ENCODE measurements at places on chromosomes 6 and 20. TPM values are rescaled to one million over a fixed set of nuclear protein-coding genes. Genes with fewer than 3 reads are reported as not detected.

TBX18 gene
- 0.86 TPM for polyA plus RNA-seq

NRSN1 gene
- polyA plus RNA-seq = not detected

DUSP15 gene
- not detected for polyA plus RNA-seq

CGA gene
- polyA plus RNA-seq = 0.17 TPM

GRCh38 chr6:117264692-117265409 lies 507 bp upstream of the VGLL2 start:
- no peak for DNase-seq

- DNase-seq = no peak
Observed at GRCh38 chr6:130787726-130788500, 39.3 kb upstream of the SMLR1 start.

DNA sequence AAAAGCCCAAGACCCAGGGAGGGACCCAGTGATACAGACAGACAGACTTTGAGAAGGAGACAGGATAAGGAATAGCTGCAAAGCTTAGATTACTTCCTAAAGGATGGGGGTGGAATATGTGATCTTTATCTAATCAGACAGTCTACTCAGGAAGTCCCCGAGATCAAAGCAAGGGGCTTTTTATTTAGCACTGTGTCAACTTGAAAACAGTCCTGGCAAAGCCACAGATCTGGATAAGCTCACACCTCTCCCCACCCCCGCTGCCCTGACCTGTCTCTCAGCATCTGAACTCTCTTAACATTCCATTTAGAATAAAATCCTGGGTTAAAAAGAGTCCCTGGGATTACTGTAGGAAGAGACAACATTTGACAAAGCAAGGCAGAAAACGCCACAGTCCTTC lies 101.5 kb downstream of the ISM1 start:
- no peak for DNase-seq

GRCh38 chr6:155267411-155267810 lies 3.6 kb downstream of the CLDN20 start:
- no peak for DNase-seq

- DNase-seq = no peak
Observed at GRCh38 chr20:37348792-37349516, 3.0 kb downstream of the SRC start.

- DNase-seq = peak; percentile 62
Observed at GRCh38 chr6:14228571-14228970, 111.0 kb downstream of the CD83 start.

GRCh38 chr6:135296715-135297114 lies 115.6 kb downstream of the MYB start:
- DNase-seq = no peak
